Activated T-cell treated with anti-CD3 and anti-CD28 coated beads, Interleukin-2, amount 50 U/mL, for 72 hours (primary cell): ENCODE measurements at places on chromosomes 12 and 14. TPM values are rescaled to one million over a fixed set of nuclear protein-coding genes. Genes with fewer than 3 reads are reported as not detected.

GRCh38 chr12:132550014-132550802 is 60.2 kb downstream of the LRCOL1 start:
- no peak for DNase-seq

GRCh38 chr14:34219661-34220377 is 242.2 kb downstream of the SPTSSA start:
- no peak for DNase-seq

DNA sequence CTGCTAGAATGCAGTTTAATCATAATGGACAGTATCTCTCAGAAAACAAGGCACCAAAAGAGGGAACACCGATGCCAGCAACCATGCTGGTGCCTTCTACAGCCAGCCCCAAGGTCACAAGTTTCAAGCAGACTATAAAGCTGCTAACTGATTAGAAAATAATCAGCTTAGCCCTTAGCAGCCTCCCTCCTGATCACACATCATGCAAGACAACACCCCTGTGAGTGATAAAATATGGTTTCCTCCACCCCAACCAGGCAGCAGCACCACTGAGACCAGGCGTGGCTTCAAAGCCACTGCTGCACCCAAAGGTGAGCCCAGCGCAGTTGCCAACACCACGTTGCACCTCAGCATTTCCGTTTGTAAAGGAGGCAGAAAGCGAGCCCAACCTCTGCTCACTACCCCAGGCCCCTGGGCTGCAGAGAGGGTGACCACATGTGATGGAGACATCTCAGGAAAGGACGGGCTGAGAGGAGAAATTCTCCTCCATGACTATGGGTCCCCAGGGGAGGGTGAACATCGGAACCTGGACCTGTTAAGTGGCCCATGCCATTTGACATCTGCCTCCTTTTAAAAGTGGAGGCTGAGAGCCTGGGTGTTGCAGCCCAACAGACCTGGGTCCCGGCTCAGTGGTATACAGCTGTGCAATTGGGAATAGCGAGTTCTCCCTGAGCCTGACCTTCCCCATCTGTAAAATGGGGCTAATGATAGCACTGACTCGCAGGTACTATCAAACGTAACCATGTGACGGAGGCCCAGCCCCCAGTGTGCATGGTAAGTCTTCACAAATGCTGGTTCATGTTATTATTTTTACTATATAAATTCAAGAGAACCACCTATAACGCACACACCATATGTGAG is 11.5 kb downstream of the ZFP36L1 start:
- peak; percentile 69 for DNase-seq

DNA sequence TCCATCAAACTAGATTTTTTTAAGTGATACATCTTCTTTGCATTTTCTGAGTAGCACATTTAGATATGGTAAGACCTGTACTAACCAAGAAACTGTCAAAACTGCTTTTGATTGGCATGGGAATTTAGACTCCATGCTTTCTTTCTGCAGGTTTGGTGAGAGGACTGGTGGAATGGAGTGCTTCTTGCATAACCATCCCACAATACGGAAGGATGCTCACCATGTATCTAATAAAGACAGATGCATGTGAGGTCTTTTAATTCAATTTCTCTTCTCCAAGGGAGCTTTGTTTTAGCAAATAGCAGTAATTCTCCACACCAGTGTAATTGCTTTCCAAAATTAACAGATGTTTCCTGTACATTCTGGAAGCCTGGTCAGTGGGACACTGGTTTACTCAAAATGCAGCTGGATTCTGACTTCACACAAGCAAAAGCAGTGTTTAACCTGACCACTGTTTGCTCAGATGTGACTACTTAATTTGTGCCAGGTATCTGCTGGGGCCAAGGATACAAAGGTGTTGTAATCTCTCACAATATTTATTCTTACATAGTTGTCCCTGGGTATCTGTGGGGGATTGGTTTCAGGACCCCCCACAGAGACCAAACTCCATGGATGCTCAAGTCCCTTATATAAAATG is 26.1 kb downstream of the FGD6 start:
- no peak for DNase-seq

GRCh38 chr14:100271247-100271939 is 32.4 kb downstream of the YY1 start:
- no peak for DNase-seq

GRCh38 chr14:53581504-53581903 is 375.1 kb downstream of the BMP4 start:
- DNase-seq: no peak

DNA sequence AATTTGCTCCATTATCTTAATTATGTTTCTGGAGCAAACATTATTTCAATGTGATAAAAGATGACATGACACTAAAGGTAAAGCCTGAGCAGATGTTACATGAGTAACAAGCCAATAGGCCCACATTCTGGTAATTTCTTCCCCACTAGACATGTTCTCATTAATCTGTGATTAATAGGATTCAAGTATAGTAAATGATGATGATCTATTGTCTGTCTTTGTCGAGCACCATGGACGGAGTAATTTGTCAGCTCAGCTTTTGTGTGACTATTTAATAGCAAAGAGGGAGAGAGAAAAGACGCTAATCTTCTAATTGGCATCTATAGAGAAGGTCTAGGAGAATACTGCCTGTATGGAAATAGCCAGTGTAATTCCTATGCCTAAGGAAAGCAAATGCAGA is 62.2 kb upstream of the INSM2 start:
- no peak for DNase-seq

DNA sequence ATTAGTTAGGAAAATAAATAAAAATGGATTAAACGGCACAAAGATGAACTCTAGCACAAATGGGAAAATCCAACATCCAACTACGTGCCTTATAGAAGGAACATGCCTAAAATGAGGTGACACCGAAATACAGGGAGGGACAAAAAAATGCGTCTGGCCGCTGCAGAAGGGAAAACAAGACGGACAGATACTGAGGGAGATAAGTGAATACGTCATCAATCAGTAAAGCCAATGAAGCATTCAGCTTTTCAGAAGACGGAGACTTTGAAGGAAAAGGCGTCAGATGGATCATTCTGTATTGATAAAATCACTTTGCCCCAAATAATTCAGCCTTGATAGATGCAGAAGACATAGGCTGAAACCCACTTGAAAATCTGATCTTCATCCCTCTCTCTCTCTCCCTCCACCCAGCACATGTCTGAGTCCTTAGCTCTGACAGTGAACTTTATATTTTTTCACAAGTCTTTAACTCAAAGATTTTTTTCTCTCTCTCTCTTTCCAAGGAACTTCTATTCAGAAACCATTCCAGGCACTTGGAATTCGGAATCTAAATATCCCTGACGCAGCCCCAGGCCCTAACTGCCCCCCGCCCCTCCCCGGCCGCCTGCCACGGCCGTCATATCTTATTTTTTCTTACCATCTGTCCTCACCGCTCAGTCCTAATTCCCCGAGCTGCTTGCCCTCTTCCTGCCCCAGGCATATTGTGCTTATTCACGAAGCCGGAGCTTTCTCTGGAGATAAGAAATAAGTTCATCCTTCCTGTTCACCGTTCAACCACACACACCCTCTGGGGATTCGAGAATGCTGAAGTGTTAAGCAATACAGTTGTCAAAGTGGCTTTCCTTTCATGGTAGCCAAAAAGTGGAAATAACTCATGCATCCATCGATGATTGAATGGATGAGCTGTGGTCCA is 35.5 kb upstream of the RFLNA start:
- DNase-seq: no peak

DNA sequence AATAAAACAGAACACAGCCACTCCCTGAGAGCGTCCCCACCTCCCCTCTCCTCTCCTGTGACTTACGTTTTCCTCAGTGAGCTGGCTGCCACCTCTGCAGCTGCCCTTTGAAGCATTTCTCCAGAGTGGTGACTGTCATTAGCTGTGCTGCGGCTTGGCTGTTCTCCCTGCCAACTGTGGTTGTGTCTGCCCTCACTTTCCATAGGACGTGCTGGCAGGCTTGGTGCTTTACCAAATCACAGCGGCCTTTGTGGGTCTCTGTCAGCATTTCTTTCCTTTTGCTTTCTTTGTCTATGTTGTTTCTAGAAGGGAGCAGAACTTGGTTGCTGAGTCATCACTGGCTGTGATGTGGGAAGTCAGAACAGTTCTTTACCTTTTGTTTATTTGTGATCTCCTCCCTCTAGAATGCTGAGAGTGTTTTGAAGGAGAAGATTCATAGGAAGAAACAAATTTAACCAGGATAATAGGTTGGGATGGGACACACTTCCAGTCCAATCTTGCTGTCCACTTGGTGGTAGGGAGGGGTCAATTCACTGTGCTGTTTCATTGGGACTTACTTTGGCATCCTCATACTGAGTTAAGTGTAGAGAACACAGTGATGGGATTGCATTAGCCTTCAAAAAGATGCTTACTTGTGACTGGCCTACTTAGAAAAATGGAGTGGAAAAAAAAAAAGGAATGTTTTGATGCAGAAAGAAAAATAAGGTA is 88.2 kb downstream of the TMX1 start:
- DNase-seq: peak; percentile 47

DNA sequence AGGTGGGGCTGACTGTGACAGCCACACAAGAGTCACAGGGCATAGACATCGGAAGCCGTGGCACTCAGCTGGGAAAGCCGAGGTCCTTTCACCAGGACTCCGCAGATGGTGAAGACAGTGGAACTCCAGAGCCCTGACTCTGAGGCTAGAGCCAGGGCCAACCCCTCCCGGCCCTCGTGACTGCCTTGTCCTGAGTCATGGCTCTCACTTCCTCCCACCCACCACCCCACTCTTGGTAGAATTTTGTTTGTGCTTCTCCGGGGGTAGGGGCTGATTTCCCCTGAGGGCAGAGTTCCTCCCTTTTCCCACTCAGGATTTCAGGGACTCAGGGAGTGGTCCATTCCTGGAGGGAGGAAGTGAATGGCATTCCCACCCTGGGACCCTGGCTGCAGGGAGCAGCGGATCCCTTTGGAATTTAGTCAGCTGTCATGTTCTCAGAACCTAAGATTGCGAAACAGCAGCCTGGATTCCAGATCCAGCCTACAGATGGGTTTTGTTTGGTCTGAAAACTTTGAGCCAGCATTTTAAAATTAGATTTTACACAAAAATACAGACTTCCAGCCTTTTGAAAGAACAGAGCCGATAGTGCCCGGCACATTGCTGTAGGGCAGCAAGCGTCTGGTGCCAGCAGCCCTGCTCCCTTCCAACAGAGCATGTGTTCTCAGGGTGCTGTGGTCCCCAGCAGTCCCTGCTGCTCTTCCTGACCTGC is 50.7 kb downstream of the TPCN1 start:
- peak; percentile 21 for DNase-seq

GRCh38 chr12:34294671-34295365 is 272.5 kb downstream of the ALG10 start:
- DNase-seq: no peak

TAS2R46 gene
- 0.72 TPM for total RNA-seq

NGB gene
- total RNA-seq: not detected

SDS gene
- total RNA-seq: not detected

ERP27 gene
- total RNA-seq: 3.8 TPM

TUBA1C gene
- total RNA-seq: 151 TPM

NINJ2 gene
- 8.1 TPM for total RNA-seq

MAP3K9 gene
- 6.2 TPM for total RNA-seq

CLEC9A gene
- not detected for total RNA-seq

VDR gene
- total RNA-seq: 224 TPM
